ENCODE measurements at places on chromosomes 4 and X.

DNA sequence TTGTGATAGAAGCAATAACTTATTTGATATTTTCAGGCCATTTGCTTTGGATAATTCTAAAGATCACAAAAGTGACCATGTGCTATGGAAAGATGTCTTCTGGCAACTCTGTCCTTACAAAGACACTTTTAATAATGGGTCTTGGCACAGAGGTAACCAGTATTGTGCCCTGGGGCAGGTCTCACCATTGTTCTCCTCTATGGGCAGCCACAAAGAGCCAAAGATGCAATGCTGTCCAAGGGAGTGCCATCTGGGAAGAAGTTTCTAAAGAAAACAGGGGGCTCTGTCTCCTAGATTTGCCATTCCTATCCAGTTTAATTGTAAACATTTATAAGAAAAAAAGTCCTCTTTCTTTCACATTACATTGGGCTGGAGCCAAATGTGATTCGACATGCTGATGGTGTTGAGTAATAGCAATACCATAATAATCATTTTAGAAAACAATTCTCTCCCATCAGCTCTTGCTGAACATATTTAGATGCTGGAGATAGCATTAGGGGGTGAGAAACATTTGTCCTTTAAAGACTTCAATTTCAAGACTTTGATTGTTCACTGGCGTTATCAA lies 179.9 kb downstream of the KIT start:
- H3K27me3 ChIP-seq, result no peaks in the 10 kb centered on the region
- H3K4me3 ChIP-seq, result no peak overlapping the region
- DNase-seq, result no peak
- H3K4me1 ChIP-seq, result no peaks in the 10 kb centered on the region

DNA sequence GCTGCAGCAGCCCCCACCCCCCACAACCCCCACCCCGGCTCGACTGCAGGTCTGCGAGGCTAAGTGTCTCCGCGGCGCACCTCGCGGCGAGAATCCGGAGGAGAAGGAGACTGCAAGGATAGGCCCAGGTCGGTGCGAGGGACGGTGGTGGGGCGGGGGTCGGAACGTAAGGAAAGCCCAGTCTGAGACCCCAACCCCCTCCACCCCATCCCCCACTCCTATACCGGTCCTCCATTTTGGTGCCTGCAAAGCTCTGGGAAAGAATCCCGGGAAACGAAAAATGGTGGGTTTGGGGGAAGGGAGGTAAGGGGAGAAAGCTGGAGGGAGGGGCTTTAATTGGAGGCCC lies 614 bp downstream of the BEX3 start:
- H3K4me3 ChIP-seq, result peak overlapping the region; percentile 47
- peak overlapping the region; percentile 54 for H3K27ac ChIP-seq

DNA sequence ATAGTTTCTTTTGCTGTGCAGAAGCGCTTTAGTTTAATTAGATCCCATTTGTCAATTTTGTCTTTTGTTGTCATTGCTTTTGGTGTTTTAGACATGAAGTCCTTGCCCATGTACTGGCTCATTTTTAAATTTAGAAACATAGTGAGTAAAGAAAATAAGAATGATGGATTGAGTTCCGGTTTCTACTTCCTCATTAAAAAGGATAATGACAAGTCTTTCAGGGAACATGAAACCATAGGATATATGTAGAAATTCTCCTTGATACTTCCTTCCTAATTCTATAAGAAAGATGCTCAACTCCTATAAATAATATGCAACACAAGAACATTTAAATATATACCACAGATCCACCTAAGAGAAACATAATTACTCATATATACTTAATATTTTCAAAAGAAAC lies 240.9 kb downstream of the BANK1 start:
- H3K27me3 ChIP-seq, result no peaks in the 10 kb centered on the region
- no peak for DNase-seq
- no peak overlapping the region for H3K27ac ChIP-seq
- H3K4me1 ChIP-seq, result no peaks in the 10 kb centered on the region

GRCh38 chrX:154986826-154987575 lies 35.5 kb downstream of the F8 start:
- no peak for DNase-seq
- H3K27me3 ChIP-seq, result no peaks in the 10 kb centered on the region
- H3K4me3 ChIP-seq, result no peak overlapping the region
- no peaks in the 10 kb centered on the region for H3K36me3 ChIP-seq
- no peak overlapping the region for H3K27ac ChIP-seq
- peaks cover 8% of the 10 kb centered on the region for H3K4me1 ChIP-seq

DNA sequence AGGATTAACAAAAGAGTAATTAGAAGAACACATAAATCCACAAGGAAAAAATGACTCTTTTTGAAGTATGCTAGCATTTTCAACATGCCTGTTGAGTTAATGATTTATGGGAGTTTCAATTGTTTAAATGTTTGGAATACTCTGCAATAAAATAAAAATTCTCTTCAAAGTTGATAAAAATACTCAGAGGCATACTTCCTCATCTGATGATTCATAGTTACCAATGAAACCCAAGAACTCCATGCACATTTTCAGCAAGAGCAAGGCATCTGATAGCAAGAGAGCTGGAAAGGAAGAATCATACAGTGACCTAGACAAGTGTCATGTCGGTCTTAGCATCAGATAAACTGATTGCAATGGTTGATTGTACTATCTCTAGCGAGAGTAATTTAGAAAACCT lies 443.7 kb upstream of the ATOH1 start:
- H3K4me1 ChIP-seq, result no peaks in the 10 kb centered on the region
- DNase-seq, result no peak
- no peak overlapping the region for H3K4me3 ChIP-seq
- no peak overlapping the region for H3K27ac ChIP-seq

DNA sequence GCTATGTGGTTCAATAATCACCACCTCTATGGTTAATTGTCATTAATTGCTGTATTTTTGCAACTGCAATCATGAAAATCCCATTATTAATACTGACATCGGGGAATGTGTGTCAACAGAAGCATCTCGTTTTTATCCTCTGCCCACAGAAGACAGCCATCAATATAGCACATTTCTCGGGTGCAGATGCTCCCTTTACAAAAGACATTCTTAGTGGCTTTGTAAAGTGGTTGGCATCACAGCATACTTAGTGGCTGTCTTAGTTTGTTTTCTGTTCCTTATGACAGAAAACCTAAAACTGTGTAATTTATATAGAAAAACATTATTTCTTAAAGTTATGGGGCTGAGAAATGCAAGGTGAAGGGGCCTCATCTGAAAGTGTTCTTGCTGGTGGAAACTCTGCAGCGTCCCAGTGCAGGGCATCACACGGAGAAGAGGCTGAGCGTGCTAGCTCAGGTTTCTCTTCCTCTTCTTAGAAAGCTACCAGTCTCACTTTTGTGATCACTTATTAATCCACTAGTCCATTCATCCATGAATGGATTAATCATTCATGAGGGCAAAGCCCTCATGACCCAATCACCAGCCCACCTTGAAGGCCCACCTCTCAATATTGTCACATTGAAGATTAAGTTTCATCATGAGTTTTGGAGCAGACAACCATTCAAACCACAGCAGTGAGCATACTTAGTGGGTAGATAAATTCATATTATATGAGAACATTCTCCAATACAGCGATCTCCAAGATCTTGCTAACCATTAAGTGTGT lies 1067.7 kb upstream of the PABPC4L start:
- no peak for DNase-seq
- H3K36me3 ChIP-seq, result no peaks in the 10 kb centered on the region
- no peaks in the 10 kb centered on the region for H3K4me1 ChIP-seq
- H3K27ac ChIP-seq, result no peak overlapping the region
